ENCODE measurements at places on chromosomes 7 and 10.

DNA sequence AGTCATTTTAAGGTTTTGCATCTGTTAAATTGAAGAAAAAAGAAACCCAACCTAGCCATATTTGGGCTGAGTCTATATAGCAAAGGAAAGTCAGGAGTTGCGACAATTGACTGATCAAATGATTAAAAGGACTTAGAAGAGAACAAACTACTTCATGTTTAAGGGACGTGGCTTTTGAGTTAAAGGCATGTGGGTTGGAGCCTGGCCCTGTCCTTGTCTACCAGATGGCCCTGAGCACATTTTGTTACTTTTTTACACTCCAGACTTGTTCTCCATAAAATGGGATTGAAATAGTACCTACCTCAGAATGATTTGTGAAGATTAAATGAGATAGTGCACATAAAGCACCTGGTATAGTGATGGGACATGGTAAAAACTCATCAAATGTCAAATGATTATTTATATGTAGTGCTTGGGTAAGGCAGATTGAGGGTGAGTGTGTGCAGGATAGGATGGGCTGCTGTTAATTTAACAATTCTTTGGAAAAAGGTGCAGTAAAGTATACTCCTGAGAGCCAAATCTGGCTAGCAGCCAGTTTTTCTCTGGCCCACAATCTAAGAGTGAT, 168.3 kb downstream of the KIF20B start:
- no peak for DNase-seq

DNA sequence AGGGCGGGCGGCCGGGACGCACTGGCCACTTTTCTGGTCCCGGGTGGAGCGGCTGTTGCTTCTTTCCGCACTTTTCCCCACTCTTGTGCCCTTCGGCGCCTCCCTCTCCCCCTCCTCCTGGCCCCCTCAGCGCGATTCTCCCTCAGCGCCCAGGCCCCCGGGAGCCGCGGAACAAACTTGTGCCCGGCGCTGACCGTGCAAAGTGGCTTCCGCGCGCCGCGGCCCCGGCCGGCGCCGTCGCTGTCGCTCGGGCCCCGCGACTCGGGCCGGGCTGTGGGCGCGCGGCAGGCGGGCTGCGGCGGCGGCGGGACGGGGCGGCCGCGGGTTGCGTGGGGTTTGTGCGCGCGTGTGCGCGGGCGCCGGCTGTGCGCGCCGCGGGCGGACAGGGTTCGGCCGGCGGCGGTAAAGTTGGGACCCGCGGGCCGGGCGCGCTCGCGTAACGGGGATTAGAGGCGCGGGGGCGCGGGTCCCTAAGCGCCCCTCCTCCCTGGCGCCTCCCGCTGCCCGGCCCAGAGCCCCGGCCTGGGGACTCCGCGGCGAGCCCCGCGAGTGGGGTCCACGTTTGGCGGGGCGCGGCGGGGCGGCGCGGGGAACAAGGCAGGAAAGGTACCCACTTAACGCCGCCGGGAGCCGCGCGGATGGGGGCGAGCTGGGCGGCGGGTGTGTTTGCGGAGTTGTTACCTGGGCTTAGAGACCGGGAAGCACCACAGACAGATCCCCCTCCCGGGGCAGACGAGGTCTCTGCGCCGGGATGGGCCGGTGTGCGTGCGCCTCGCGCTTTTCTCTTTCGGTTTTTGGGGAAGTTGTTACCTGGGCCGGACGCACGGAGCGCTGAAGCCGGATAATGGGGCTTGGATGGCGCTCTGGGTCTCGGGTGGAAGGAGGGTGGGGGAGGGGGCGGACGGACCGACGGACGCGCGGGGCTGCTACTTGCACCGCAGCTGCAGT, 860 bp downstream of the ZEB1 start:
- no peak for DNase-seq

- no peak for DNase-seq
These were observed 146.6 kb downstream of the SH2D4B start for GRCh38 chr10:80684259-80684658.

DNA sequence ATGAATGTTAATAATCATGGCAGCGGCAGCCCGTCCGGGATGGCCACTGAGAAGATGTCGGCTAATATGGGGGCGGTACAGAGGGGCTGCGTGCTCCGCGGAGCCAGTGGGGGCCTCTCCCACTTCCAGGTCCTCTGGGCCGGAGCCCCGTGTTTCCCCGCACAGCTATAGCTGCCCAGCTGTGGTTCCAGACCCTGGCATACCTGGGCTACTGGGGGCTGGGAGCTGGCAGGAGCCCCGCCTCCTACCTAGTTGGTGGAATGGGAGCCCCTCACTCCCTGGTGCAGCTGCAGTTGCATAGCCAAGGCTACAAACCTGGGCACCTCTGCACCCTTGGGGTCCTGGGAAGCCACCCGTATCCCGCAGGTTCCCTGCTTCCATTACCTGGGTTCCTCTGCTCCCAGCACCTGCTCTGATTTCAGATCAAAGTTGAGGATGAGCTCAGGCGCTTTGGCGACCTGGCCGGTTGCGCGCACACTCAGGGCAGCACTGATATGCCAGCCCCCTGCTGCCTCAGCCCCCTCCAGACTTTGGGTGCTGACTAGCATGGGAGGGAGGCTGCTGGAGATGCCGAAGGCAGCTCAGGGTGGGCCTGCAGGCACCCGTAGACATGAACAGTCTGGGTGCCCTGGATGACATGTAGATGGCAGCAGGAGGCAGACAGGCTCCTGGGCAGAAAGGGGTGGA, 236.5 kb upstream of the SEMA3D start:
- DNase-seq, result no peak

GRCh38 chr10:11227103-11227502, 209.4 kb downstream of the CELF2 start:
- no peak for DNase-seq

DNA sequence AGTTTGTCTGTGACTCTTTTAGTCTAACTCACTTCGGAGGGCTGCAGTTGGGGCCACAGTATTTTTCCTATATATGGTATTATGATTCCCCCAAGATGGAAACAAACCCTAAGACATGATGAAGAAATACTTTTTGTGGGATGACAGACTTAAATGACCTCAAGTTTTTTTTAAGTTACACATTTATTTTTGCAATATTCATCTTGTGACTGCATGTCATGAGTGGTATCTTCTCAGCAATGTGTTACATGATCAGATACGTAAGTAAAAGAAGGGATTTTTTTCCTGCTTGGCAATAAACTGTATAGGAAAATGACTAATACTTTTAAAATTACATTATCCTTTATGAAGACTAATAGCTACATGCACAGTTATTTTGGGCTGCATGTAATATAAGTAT, 57.8 kb downstream of the OR13A1 start:
- no peak for DNase-seq

- no peak for DNase-seq
These were observed 60.9 kb downstream of the BAMBI start for GRCh38 chr10:28738200-28738599.

GRCh38 chr7:128458956-128459355, 3.3 kb downstream of the HILPDA start:
- no peak for DNase-seq

DNA sequence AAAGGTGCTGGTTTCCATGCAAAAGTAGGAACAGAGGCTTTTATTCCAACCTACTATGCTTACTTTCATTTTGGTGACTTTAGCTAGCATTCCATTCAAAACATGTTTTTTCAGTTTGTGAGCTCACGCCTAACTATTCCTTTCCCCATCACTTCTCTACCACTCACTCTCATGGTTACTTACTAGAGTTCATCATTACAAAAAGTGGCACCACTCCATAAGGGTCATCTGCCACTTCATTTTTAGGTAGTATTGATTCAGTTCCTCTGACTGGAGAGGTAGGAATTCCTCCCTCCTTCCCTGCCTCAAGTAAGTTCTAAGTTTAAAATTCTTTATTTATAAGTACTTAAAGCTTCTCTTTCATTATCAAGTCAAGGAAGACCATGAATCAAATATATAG, 543.1 kb downstream of the HTR7 start:
- no peak for DNase-seq
